Natural killer cell (primary cell): ENCODE measurements at places on chromosomes 3 and 15. TPM values are rescaled to one million over a fixed set of nuclear protein-coding genes. Genes with fewer than 3 reads are reported as not detected.

LOXL1 gene
- total RNA-seq, result 1.4 TPM

ALPK3 gene
- 1.1 TPM for total RNA-seq

SEMA5B gene
- 0.23 TPM for total RNA-seq

DNA sequence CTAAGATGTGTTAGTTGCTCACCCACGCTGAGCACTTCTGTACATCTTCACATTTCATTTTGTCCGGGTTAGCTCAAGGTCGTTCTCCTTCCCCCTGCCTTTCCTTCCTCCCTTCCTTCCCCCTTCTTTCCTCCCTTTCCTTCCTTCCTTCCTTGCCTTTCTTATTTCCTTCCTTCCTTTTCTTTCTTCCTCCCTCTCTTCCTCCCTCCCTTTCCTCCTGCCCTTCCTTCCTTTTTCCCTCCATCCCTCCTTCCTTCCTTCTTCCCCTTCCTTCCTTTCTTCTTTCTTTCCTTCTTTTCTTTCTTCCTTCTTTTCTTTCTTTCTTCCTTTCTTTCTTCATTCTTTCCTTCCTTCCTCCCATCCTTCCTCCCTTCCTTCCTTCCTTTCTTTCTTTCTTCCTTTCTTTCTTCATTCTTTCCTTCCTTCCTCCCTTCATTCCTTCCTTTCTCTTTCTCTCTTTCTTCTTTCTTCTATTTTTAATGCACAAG, 129.8 kb downstream of the FAM174B start:
- no peak overlapping the region for H3K4me3 ChIP-seq
- no peaks in the 10 kb centered on the region for H3K36me3 ChIP-seq
- no peak overlapping the region for H3K27ac ChIP-seq
- no peaks in the 10 kb centered on the region for H3K4me1 ChIP-seq
- no peaks in the 10 kb centered on the region for H3K27me3 ChIP-seq

DNA sequence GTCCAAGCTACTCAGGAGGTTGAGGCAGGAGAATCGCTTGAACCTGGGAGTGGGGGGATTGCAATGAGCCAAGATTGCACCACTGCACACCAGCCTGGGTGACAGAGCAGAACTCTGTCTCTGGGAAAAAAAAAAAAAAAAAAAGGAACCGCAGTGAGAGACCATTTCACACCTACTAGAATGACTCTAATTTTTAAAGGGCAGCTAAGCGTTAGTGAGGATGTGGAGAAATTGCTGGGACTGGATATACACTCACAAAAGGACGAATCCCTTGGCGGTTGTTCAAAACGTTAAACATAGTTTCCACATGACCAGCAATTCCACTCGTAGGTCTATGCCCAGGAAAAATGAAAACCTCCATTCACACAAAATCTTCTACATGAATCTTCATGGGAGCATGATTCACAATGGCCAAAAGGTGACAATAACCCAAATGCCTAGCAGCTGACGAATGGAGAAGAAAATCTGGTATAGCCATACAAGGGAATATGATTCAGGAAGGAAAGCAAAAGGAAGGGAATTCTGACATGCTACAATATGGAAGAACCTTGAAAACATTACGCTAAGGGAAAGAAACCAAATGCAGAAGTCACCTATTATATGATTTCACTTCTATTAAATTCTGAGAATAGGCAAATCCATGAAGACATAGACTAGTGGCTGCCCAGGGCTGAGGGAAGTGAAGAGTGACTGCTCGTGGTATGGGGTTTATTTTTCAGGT, 127.0 kb downstream of the CHSY1 start:
- DNase-seq, result no peak
- H3K4me3 ChIP-seq, result no peak overlapping the region
- no peaks in the 10 kb centered on the region for H3K36me3 ChIP-seq
- H3K4me1 ChIP-seq, result peaks cover 57% of the 10 kb centered on the region
- no peak overlapping the region for H3K27ac ChIP-seq

DNA sequence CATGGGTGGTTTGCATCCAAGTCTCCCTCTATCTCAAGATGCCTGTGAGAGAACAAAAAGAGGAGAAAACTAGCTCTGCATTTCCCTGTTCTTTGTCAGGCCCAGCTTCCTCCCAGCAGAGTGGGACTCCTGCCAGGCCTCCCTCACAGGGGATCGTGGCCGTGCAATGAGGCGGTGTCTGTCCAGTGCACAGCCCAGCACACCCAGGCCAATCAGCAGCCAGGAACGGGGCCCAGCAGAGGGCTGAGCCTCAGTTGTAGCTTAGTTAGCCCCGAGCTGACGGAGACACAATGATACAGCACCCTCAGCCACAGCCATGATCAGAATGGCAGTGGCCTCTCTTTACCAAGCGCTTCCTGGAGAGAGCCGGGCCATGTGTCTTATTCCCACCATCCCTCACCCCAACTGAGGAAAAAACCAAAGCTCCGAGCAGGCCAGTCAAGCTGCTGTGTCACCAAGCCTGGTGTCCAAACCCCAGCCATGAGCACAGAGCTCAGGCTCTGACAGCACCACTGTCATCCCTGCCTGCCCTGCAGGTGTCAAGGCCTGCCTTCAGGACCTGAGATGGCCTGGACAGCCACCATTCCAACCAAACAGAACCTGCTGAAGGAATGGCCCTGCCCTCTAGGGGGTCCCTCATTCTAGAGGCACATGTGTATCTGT, 71.1 kb downstream of the DNAJB8 start:
- no peak for DNase-seq
- H3K4me1 ChIP-seq, result no peaks in the 10 kb centered on the region
- no peak overlapping the region for H3K27ac ChIP-seq
- H3K36me3 ChIP-seq, result no peaks in the 10 kb centered on the region

DNA sequence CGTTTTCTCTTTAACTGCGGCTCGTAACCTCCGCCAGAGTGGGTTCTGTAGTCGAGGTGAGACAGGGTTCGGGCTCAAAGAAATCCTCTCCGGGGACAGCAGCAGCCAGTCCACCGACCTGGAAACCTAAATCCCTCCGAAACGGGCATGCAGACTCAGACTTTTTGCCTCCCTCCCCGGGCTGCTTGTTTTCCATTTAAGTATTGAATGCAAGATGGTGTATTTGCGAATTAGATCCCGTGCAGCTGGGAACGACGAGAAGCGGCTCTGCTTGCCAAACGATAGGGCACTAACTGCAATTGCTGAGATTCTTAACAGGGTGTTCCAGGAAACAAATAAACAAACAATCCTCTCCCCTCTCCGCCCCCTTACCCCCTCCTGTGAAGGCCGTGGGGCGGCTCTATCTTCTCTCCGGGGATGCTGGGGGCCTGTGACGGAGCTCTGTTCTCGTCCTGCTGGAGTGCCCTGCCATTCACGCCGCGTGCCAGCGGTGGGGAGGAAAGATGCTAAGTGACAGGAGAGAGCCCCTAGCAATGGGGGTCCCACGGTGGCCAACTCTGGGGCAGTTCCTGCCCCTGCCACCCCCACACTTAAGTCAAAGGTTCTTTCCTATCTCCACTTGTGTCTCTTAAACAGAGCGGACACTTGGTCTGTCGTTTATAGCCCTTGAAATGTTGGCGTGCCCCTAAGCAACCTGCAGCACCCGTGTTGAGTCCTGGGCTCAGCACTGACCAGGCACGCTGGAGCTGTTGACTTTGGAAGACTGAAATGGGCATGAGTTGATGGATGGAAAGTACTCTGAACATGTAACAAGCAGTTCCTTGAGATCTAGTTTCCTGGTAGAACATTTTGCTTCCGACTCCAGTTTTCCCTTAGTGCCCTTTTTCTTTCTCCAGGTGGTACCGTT, 1.3 kb upstream of the ETV5 start:
- H3K4me3 ChIP-seq, result peak overlapping the region; percentile 52
- peaks cover 32% of the 10 kb centered on the region for H3K4me1 ChIP-seq
- no peak overlapping the region for H3K27ac ChIP-seq
- H3K36me3 ChIP-seq, result no peaks in the 10 kb centered on the region
- peaks cover 55% of the 10 kb centered on the region for H3K27me3 ChIP-seq

DNA sequence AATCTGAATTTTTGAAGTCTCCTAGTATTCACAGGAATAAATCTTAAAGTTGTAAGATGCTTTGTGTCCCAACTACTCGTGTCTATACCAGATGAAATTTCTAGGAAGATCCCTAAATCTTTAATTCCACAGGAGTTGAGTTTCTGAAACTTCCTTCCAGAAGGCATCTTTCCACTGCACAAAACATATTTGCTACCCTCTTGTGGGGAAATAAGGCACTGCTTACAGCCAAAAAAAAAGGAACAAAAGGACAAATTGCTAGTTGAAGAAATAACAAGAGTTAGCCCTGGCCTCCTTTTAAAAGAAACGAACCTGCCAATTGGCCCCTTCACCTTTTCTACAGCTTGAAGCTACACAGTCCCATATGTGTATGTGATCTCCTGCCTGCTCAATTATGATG, 54.0 kb downstream of the TAFA4 start:
- peak; percentile 21 for DNase-seq
- H3K36me3 ChIP-seq, result no peaks in the 10 kb centered on the region
- no peak overlapping the region for H3K4me3 ChIP-seq
- no peaks in the 10 kb centered on the region for H3K27me3 ChIP-seq

- DNase-seq, result no peak
- H3K27ac ChIP-seq, result no peak overlapping the region
- H3K27me3 ChIP-seq, result no peaks in the 10 kb centered on the region
- H3K36me3 ChIP-seq, result no peaks in the 10 kb centered on the region
- H3K4me3 ChIP-seq, result no peak overlapping the region
These were observed 13.9 kb upstream of the OR5K2 start for GRCh38 chr3:98483626-98484025.

DNA sequence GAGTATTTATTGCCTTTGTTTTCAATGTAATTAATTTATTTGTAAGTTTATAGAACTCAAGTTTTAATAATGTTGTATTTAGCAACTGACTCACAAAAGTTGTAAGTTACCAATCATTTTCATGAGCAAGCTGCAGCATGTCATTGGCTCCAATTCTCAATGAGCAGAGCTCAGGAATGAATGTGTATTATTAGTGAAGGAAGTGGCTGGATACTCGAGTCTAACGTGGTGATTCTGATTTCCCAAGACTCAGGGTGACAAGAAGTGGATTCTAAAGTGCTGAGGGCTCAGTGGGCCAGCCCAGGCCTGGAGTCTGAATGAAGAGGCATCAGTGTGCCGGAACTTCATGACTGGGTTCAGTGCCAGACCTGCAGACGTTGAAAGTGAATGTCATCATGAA, 39.6 kb downstream of the CLDN11 start:
- H3K36me3 ChIP-seq, result no peaks in the 10 kb centered on the region
- no peak overlapping the region for H3K27ac ChIP-seq
- no peaks in the 10 kb centered on the region for H3K27me3 ChIP-seq
- H3K4me3 ChIP-seq, result no peak overlapping the region
- H3K4me1 ChIP-seq, result no peaks in the 10 kb centered on the region

DNA sequence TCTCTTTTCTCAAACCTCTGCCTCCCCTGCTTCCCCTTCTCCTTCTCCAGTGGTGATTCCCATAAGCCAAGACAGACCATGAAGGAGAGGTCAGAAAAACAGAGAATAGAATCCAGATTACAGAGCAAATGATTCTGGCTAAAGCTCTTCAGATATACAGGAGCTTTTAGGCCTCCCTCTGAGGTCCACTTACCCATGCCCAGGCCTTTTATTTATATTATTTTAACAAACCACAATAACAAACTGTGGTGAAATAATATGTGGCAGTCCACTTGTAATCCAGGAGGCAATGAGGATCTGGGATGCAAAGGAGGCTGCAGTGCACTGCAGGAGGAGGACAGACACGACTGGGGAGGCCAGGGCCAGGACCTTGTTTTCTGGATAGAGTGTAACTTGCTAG, 104.1 kb downstream of the STAC start:
- no peak overlapping the region for H3K4me3 ChIP-seq
- H3K36me3 ChIP-seq, result no peaks in the 10 kb centered on the region
- H3K27ac ChIP-seq, result no peak overlapping the region
- DNase-seq, result no peak

DNA sequence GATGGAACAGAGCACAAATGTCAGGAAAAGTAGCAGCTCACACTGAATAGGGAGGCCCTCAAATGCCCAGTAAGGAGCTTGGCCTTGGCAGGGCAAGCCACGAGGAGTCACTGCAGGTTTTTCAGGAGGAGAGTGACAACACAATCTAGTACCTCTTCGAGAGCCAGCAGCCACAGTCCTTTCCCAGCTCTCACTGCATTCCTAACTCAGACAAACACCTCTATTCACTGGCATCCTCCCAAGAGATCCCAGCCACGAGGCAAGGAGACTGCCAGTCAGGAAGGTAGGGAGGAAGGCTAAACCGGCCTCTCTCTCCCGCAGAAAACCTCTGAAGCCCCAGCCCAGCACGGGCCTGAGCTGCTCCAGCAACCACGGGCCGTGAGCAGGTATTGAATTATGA, 146.0 kb upstream of the SMAD3 start:
- no peaks in the 10 kb centered on the region for H3K36me3 ChIP-seq
- no peak for DNase-seq
- no peak overlapping the region for H3K4me3 ChIP-seq
- H3K27ac ChIP-seq, result no peak overlapping the region
- H3K4me1 ChIP-seq, result no peaks in the 10 kb centered on the region

DNA sequence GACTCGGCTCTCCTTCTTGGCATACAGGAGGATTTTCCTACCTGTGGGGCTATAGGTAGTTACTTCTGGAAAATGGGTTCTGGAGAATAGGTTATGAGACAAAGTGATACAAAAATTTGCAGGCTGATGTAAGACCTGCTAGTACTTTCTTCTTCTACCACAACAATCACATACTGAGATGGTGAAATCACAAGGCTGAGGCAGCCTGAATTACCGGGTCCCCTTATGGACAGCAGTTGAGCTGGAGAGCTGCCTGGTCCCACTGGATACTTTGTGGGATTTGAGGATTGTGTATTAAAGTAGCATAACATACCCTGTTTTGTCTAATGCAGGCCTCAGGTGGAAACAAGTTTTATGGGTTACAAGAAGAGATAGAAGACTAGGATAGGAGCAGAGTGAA, 86.5 kb upstream of the FAM98B start:
- no peak overlapping the region for H3K27ac ChIP-seq
- no peak for DNase-seq
- H3K27me3 ChIP-seq, result peaks cover 4% of the 10 kb centered on the region
- no peak overlapping the region for H3K4me3 ChIP-seq

GRCh38 chr3:43523454-43524053, 98.3 kb downstream of the ANO10 start:
- no peaks in the 10 kb centered on the region for H3K4me1 ChIP-seq
- DNase-seq, result no peak
- H3K36me3 ChIP-seq, result no peaks in the 10 kb centered on the region
- H3K27me3 ChIP-seq, result no peaks in the 10 kb centered on the region

GRCh38 chr3:71244153-71244825, 339.2 kb downstream of the FOXP1 start:
- no peak overlapping the region for H3K4me3 ChIP-seq
- H3K27me3 ChIP-seq, result no peaks in the 10 kb centered on the region

DNA sequence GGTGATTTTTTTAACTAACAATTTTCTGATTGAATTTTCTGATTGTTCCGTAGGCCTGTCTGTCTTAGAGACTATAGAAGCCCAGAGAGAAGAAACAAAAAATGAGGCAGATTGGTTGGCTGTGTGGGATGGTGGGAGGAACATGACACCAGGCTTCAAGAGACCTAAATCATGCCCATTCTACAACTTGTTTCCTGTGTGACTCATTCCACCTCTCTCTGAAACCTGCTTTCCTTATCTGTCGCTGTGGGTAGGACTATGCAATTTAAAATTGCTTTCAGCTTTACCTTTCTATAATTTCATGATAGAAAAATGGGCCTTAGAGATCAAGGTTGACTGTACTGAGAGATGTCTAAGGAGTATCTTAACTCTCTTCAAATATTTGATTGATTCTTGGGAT, 44.5 kb downstream of the OXNAD1 start:
- DNase-seq, result peak; percentile 84
- peaks cover 40% of the 10 kb centered on the region for H3K36me3 ChIP-seq
- H3K4me3 ChIP-seq, result no peak overlapping the region
- H3K27ac ChIP-seq, result peak overlapping the region; percentile 55
- peaks cover 57% of the 10 kb centered on the region for H3K4me1 ChIP-seq
